ENCODE measurements at places on chromosomes 13 and 19.
A peak's percentile ranks its signal among the peaks of the same experiment; 100 is the strongest.

GRCh38 chr13:63896321-63896720 lies 2480.7 kb upstream of the PCDH20 start:
- DNase-seq: no peak

DNA sequence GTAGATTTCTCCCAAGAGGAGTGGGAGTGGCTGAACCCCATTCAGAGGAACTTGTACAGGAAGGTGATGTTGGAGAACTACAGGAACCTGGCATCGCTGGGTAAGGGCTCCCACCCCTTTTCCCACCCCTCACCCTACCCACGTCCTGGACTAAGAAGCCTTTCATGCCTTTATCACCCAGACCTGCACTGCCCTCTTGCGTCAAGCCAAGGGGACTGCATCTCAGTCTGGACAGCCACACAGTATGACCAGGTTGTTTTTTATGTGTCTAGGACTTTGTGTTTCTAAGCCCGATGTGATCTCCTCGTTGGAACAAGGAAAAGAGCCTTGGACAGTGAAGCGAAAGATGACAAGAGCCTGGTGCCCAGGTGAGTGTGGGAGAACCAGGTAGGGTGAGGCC lies 8.8 kb downstream of the ZFP28 start:
- no peak for DNase-seq

DNA sequence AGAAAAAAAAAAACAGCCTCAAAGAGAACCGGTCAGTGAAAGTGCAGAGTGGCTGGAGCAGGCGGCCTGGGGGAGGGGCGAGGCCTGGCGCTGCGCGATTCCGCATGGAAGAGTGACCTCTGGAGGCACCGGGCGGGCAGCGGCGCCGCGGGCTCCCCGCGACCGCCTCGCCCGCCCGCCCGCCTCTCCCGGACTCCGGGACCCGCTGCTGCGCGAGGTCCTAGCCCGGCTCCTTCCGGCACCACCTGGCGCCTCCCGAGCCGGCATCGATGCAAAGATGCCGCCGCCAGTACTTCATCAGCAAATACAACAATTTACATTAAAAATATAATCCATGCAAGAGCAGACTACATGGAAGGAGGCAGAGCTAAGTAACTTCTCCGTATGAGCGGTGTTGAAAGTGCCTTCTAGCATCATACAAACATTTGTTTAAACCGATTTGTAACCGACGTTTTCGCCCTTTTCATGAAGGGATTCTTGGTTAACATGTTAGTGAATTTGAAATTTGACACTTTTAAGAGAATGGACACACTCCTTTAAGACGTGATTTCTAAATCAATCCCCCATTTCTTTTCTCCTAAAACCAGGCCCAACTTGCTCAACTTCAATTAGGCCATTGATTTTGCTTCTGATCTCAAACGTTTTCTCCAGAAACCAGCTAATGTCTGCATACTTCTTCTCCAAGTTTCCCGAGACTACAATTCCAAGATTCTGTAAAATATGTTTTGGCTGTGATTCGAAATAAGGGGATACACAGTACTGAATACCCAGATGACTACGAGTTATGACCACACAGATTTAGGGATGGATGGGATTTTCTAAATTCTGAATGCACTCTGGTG lies 2.1 kb downstream of the EFNB2 start:
- DNase-seq: peak; percentile 64

- peak; percentile 90 for DNase-seq
Measured at GRCh38 chr19:10565028-10565566, 713 bp downstream of the KRI1 start.

DNA sequence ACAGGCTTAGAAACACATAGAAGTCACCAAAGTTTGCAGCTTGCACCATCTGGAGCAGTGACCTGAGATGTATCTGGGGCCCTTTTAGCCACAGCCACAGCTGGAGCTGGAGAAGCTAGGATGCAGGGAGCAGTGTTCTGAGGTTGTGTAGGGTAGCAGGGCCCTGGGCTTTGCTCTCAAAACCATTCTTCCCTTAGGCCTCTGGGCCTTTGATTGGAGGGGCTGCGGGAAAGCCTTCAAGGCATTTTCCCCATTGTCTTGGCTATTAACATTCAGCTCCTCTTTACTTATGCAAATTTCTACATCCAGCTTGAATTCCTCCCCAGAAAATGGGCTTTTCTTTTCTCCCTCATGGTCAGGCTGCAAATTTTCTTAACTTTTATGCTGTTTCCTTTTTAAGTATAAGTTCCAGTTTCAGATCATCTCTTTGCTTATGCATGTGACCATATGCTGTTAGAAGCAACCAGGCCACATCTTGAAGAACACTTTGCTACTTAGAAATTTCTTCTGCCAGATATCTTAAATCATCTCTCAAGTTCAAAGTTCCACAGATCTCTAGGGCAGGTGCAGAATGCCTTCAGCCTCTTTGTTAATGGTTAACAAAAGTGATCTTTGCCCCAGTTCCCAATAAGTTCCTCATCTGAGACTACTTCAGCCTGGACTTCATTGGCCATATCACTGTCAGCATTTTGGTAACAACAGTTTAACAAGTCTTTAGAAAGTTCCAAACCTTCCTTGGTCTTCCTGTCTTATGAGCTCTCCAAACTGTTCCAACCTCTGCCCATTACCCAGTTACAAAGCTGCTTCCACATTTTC lies 48.5 kb downstream of the NBEA start:
- no peak for DNase-seq

- peak; percentile 71 for DNase-seq
Measured at GRCh38 chr19:584240-585001, 5.3 kb upstream of the HCN2 start.

- DNase-seq: no peak
Measured at GRCh38 chr13:80276371-80277289, 64.3 kb downstream of the SPRY2 start.

GRCh38 chr19:13095393-13095784 lies 7.3 kb downstream of the LYL1 start:
- DNase-seq: peak; percentile 49

DNA sequence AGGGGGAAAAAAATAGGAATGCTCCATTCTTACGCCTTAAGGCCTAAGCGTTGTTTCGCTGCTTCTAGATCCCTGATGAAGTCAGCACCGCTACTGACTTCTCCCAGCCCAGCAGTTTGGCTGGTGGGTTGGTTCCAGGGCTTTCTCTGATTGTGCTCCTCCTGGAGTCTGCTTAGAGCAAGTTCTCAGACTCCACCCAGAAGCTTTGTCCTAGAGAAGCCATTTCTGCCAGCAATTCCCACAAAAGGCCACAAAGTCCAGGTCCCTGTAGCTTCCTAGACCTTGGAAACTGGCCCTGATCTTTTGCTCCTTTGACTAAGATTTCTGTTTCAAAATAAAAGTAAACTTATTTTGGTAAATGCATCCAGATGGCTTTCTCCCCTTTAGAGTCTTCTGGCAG lies 65.4 kb downstream of the KCTD12 start:
- no peak for DNase-seq

- no peak for DNase-seq
Measured at GRCh38 chr13:110643768-110644421, 28.6 kb downstream of the NAXD start.

DNA sequence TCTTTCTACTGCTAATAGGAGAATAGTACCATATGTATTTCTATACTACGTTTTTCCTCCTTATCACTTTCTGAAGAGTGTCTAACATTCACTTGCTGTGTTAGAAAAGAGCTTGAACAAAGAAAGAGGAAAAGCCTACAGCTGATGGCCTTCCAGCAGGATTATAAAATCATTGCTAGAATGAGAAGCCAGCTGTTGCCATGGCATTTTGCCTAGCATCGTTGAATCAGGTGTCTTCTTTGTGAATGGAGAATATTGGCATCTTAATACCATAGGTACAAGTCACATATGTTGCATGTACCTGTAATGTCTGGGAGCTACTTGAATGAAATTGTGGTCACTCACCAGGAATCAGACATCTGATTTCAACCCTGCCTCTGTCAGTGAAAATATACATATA lies 1174.9 kb downstream of the PCDH17 start:
- no peak for DNase-seq

DNA sequence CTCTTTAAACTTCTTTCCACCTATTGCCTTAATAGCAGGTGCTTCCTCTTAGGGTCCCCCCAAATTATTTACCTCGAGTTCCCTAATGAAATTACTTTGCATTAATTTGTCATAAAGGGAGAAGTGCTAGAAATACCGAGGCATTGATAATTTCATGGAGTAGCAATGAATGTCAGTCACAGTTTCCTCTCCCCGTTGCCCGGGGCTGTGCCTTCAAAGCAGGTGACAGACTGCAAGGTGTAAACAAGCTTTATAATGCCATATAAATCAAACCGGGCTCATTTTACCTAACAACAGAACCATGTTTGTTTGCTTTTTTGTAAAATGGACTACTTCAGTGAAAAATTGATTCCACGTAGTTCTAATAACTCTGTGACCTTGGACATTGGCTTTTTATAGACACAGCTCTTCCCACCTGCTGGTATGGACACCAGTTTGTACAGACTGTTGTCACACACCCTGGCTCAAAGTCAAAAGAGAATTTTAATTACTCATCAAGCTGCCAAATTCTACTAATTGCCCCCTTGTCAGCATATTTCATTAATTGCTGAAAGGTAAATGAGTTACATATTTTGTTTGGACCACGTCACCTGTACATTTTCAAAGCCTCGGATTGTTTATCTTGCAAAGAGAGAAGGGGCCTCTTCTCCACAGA lies 171.1 kb downstream of the STK24 start:
- DNase-seq: no peak

- DNase-seq: no peak
Measured at GRCh38 chr19:46761418-46761831, 15.2 kb upstream of the STRN4 start.

- no peak for DNase-seq
Measured at GRCh38 chr13:86731987-86732386, 932.8 kb upstream of the SLITRK6 start.

DNA sequence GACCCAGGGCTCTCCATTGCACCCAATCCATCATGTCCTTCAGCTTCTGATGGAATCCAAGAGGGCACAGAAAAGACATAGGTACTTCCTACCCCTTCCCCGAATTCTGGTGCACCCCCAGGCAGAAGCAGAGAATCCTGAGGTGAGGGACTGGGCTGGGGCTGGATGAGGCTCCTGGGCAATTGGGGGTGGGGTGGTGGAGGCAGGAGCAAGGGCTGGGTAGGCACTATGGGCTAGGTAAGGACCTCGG lies 2.7 kb upstream of the KCNC3 start:
- no peak for DNase-seq

GRCh38 chr13:110312339-110313031 lies 5.4 kb downstream of the COL4A2 start:
- DNase-seq: no peak

- no peak for DNase-seq
Measured at GRCh38 chr13:97316390-97316789, 94.3 kb downstream of the MBNL2 start.
